ENCODE measurements at places on chromosomes 6 and 20.

DNA sequence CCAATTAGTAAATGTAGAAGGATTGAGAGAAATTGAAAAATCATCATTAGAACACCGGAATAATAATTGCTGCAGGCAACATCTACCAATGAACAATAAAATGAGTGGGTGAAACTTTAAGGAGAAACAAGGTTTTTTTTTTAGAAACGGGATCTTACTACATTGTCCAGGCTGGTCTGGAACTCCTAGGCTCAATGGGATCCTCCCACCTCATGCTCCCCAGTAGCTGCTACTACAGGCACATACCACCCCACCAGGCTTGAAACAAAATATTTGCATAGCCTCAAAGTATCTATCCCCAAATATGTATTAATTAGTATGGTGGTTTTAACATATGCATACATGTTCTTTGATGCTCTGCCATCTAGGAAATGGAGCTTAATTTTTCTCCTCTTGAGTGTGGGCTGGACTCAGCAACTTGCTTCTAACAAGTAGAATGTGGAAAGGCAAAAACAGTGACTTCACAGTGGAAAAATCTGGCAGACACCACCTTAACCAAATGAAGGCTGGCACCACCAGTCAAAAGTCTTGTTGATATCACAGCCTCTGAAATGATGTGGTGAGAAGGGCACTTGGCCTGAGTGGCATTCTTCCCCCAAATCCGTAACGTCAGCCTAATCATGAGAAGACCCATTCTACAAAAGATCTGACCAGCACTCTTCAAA lies 12.1 kb downstream of the NRSN2 start:
- no peak for DNase-seq

DNA sequence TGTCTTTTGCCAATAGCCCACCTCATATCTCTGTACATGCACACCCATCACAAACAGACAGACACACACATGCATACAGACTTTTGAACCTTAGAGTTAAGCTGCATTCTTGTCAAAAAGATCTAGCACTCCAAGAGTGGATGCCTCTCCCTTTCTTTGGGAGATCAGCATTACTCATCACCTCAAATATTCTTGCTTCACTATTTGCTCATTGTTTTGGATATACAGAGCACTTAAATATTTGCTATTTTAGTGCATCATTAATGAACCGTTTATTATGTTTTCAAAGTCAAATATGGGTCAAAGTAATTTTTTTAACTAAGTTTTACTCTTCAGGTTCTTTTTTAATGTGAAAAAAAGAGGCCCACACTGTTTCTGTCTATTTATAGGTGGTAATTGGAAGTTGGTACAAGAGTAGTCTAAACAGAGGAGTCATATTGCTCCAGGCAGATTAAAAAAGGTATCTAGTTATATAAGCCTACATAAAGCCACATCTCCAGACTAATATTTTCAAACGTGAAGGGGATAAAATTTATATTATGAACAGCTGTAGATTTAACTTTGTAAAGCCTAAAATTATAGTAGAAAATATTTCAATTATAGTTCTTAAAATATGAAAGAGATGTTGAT lies 102.6 kb downstream of the FLRT3 start:
- no peak for DNase-seq

- DNase-seq, result no peak
These were observed 26.9 kb downstream of the LYRM2 start for GRCh38 chr6:89611666-89612065.

DNA sequence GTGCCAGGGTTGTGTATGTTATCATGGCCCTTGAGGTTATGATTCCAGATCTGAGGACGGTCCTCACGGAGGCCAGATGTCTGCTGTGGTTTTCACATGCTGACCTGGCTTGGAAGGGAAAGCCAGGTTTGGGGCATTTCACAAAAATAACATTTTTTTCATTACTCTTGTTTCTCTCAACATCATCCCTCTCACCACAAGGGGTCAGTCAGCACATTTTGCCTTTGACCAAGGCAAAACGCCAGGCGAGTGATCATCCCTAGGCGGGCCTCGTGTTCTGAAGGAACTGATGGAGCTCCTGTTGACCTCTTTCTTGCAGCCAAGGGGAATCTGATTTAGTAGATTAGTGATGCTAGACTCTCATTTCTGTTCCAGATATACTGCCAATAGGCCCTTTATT lies 133.5 kb downstream of the TBC1D7 start:
- DNase-seq, result no peak

- no peak for DNase-seq
These were observed 141.3 kb downstream of the PXDC1 start for GRCh38 chr6:3610206-3610605.

All from left forelimb (tissue), 1 donor.